AG10803 (cell line): ENCODE measurements at places on chromosomes 5 and 9.

- no peak for DNase-seq
These were observed 62.3 kb downstream of the PRDM6 start for GRCh38 chr5:123151227-123151909.

- peak; percentile 67 for DNase-seq
These were observed 1.2 kb upstream of the ADAMTS6 start for GRCh38 chr5:65482736-65483545.

DNA sequence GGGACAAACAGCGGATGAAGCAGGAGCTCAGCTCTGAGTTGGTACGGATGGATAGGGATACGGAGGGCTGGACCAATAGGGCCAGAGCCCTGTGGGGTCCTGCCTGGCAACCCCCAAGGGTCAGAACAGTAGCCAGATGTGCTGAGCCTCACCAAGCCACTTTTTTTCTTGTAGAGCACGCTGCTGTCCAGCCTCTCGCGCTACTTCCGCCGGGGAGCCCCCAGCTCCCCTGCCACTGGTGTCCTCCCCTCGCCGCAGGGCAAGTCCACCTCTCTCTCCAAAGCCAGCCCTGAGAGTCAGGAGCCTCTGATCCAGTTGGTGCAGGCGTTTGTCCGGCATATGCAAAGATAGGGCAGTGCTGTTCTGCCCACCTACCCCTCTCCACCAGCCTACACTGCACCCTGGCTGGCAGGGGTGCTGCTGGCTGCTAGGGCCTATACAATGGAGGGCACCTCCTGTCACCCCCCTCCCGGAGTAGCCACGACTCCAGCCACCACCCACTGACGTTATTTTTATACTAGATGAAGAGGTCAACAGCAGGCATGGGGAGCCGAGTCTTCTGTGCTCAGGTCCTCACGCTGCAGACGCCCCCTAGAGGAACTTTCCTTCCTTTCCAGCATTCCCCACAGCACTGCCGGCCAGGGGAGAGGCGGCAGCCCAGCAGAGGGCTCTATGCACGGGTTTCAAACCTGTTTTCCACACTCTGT lies 21.6 kb downstream of the SH3GLB2 start:
- peak; percentile 73 for DNase-seq

DNA sequence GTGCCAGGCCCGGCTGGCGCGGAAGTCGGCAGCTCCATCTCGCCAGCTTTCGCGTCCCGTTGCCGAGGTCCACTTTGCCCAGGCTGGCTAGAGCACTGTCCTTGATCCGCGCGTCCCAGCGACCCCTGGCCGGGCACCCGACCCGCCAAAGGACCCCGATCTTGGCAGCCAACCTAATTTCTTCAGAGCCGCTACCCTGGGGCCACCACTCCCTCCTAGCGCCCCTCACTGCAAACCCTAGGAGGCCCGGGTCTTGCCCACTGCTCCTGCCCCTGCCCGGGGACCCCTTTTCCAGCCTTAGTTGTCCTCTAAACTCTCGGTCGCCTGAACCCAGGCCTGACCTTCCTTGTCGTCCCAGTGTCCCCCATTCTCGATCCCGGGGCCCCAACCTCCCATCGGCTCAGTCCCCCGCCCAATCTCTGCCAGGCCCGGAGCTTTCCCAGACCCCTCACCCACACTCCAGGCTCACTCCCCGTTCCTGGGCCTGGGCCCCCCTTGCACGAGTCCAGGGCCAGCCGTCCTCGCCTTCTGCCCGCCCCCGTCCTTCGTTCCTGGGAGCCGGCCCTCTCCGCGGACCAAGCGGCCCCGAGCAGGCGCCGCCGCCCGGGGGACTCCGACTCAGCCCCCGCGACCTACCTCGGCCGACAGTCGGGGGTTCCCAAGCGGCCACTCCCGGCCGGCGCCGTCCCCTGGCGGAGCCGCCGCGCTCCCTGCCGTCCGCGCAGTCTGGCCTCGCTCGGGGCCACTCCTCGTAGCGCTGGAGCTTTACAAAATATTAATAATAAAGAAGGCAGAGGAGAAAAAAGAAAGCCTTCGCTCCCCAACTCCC lies 701 bp upstream of the LMX1B start:
- DNase-seq = no peak

DNA sequence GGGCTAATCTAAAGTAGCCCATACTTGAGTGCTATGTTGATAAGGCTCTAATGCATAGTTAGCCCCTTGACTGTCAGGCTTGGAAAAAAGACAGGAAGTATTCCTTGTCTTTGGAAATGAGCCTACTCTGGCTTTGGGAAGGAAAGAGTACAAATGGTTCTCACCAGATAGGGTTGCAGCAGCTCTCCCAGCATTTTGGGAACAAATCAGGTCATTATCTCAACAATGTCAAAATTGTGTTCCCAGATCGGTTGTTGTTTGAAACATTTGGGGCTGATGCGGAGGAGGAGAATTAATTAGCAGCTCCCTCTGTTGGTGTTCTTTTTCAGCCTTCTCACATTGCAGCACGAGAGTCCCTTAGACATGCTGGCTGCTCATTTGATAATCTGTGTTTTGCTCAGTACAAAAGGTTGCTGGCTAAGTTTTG lies 294.7 kb upstream of the DMRT1 start:
- no peak for DNase-seq

GRCh38 chr5:123154886-123155445 lies 65.9 kb downstream of the PRDM6 start:
- DNase-seq = no peak

DNA sequence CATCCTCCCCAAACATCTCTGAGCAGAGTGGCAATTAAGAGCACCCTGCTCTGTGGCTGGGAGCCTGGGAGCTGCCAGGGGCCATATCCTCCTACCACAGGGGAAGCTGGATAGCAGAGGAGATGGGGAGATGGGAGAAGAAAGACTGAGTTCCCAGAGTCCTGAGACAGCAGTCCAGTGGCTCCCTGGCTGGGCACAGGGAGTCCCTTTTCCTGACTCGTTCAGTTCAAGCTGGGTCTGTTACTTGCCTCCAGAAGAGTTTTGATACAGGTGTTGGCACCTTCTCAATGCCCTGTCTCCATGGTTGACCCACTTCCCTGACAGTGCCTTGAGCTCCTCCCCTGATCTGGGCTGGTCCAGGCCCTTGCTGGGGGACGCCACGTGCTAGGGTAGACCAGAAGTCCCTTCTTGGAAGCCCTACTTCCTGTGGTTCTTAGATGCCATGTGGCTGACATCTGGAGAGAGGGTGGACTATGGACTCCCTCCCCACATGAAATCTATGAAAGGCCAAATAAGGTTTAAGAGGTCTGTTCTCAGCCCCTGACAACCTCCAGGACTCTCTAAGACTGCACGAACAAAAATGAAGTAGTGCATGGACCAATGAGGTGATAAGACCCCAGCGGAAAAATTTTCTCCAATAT lies 166.2 kb downstream of the AUH start:
- DNase-seq = peak; percentile 58

DNA sequence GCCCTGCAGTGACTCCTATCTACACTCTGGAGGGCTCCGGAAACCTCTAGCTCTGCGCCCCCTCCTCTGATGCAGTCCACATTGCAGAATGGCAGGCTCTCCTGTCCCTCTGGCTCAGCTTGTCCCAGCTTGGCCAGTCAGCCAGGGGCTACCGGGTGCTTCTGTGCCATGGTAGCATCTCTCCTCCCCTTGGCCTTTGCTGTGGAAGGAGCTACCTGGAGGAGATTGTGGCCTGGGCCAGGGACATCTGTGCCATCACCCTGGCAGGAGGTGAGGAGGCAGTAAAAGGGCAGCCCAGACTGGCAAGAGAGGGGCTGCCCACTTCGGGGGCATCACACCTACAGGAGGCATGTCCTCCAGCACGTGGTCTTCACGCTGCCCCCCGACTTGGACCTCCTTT lies 38.1 kb upstream of the FCN1 start:
- no peak for DNase-seq
